Right ventricle myocardium superior (tissue), 1 donor: ENCODE measurements at places on chromosomes 13 and 19. TPM values are rescaled to one million over a fixed set of nuclear protein-coding genes. Genes with fewer than 3 reads are reported as not detected.

FFAR2 gene
- 0.11 TPM for total RNA-seq

BEST2 gene
- total RNA-seq: not detected

CLDND2 gene
- total RNA-seq: 0.46 TPM

ZNF471 gene
- total RNA-seq: 6.2 TPM

TMEM190 gene
- not detected for total RNA-seq

KCNC3 gene
- total RNA-seq: 2.0 TPM

CDC34 gene
- total RNA-seq: 86.3 TPM

RHPN2 gene
- total RNA-seq: 1.8 TPM

YJEFN3 gene
- total RNA-seq: 5.8 TPM

LRCH1 gene
- total RNA-seq: 11.0 TPM

ZNF578 gene
- 2.6 TPM for total RNA-seq

CGB5 gene
- not detected for total RNA-seq
